ENCODE measurements at places on chromosomes 1 and 21. TPM values are rescaled to one million over a fixed set of nuclear protein-coding genes. Genes with fewer than 3 reads are reported as not detected.

The PADI2 gene
- 86.0 TPM for total RNA-seq

The FAM167B gene
- not detected for total RNA-seq

DNA sequence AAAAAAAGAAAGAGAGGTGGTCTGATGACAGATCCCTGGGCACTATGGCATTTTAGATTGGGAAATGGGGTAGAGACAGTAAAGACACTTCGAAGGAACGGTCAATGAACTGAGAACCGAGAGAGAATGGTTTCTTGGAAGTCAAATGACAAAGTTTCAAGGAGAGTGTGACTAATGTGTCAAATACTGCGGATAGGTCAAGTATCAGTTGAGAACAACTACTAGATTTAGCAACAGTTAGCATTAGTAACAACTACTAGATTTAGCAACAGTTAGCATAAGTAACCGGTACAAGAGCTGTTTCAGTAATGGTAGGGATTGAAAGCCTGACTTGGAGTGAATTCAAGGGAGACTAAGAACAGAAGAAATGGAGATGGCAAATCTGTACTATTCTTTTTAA is 35.0 kb downstream of the UROD start:
- no peak for DNase-seq

The ATXN7L2 gene
- total RNA-seq, result 0.29 TPM

The LDLRAD1 gene
- total RNA-seq, result not detected

The LRRC3 gene
- 1.7 TPM for total RNA-seq

The TMPRSS2 gene
- 554 TPM for total RNA-seq

The CREG1 gene
- 87.7 TPM for total RNA-seq

DNA sequence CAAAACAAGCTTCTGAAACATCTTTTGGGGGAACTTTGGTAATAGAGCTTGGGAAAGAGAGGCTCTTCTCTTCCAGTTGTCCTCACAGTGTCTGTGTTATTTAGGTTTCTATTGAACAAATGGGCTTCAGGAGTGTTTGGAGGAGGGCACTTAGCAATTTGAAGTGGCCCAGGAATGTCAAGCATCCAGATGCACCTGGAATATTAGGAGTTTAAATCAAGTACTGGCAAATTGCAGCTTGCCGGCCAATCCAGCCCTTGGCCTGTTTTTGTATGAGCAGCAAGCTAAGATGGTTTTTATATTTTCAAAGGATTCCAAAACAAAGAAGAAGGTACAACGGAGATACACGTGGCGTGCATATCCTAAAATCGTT is 94.7 kb downstream of the CCDC185 start:
- DNase-seq, result no peak

The CFAP74 gene
- total RNA-seq, result not detected

- DNase-seq, result peak; percentile 63
Observed at GRCh38 chr1:100188617-100189016, 10.6 kb upstream of the LRRC39 start.

DNA sequence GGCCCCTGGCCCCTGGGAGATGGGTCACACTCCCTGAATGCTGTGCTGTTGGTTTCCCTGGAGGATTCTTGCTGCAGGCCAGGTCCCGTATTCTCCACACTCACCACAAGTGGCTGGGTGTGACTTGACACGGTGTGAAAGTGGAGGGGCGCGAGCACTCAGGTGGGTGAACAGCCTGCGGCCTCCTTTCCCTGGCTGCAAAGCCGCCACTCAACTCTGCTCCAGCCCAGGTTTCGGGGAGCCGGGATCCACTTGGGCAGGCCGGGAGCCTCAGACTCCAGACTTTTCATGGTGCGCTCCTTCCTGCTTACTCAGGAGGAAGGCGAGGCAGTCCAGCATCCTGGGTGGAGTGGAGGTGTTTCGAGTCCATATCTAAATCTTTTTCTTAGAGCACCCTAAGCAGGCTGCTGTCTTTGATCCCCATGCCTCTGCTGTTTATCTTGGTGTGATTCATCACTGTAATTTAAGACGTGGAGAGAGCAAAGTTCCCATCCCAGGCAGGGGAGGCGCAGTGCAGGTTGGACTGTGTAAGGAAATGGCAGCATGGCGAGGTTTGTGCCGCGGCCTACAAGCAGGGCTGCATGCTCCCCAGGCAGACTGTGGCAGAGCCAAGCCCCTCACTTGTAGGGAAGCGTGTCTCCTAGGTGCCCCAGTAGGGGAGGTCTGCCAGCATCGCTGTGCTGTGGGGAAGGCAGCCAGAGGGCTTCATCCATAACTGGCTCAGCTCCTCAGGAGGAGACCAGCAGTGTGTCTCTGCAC is 29.6 kb downstream of the VANGL1 start:
- DNase-seq, result no peak

GRCh38 chr1:5381491-5381890 is 610.7 kb downstream of the NPHP4 start:
- no peak for DNase-seq

- DNase-seq, result no peak
Observed at GRCh38 chr1:98940722-98941079, 64.0 kb downstream of the PLPPR5 start.

DNA sequence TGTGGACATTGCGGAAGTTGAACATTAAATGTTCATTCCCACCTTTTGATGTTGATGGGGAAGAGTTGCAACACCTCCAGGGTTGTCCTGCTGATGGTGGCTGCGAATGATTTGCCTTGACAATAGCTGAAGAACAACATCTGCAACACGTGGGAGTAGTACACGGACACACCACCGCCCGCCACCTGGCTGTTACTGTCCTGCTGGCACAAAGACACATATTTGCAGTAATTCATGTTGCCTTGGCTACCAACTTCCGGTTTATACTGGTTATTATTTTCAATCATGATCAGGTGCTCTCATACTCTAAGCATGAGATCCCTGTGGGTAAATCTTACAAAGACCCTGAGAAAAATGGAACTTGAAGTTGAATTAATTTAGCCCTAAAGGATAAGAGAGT is 55.2 kb downstream of the UBR4 start:
- DNase-seq, result no peak

The NAV1 gene
- 8.2 TPM for total RNA-seq

DNA sequence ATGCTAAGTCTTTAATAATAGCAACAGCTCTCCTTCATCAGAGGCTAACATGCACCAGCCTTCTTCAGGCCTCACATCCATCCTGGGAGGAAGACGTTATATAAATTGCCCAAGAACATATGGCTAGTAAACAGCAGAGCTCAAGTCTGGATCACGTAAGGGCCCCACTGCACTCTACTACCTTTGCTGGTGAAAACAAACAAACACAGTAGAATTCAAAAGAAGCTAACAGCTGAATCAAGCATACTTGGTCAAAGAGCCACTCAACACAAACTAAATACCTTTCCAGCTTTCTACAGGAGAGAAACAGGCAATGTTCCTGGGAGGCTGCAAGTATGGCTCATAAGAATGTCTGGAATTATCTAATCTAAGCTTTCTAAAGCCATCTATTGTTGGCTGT is 66.0 kb downstream of the WLS start:
- DNase-seq, result no peak

GRCh38 chr21:38488640-38489270 is 9.5 kb downstream of the ERG start:
- no peak for DNase-seq

The ARPC5 gene
- 99.1 TPM for total RNA-seq

DNA sequence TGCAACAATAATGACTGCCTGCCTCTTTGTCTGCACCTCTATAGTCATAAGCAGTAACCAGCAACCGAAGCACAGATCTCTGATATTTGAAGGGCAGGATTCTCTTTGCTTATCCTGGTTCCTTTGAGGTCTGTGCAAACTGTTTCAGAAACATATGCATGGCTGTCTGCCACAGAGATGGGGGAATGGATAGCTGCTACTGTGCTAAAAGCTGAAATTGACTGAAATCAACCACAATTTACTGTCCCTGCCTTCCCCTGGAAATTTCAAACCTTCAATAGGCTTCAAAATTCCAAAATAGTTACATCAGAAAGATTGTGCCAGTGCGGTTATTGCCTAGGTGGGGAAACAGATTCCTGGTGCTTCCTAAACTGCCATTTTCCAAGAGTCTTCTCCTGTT is 136.8 kb upstream of the GORAB start:
- DNase-seq, result no peak

DNA sequence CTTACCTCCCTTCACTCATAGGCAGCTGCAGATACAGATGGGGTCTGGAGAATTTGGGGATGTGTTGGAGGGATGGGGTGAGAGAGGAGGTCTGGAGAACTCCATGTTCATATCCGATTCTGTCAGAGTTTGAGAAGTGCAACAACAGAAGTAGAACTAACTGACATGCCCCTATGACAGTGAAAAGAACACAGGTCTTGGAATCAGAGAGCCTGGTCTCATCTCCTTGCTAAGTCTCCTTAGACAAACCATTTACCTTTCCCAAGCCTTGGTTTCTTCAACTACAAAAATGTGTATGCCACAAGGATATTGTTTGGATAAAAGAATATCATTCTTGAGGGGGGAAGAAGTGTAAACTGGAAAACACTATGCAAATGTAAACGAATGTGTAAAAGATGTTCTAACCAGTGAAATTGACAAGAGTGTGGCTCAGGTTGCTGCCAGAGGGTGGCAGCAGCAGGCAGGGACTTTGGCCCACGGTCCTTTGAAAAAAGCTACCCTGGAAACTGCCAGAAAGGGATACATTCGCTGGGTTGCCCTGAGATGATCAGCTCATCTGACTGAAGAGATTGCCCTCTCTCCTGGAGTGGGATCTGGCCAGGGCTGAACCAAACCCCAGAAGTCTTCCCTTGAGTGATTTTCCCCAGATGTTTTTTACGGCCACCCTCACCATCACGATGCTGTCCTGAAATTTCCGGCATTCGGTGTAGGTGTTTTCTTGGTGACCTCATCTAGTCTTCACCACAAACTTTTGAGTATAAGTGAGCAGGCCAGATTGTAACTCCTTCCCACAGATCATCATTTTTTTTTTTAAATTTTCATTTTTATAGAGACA is 17.0 kb upstream of the CD2 start:
- DNase-seq, result peak; percentile 83

DNA sequence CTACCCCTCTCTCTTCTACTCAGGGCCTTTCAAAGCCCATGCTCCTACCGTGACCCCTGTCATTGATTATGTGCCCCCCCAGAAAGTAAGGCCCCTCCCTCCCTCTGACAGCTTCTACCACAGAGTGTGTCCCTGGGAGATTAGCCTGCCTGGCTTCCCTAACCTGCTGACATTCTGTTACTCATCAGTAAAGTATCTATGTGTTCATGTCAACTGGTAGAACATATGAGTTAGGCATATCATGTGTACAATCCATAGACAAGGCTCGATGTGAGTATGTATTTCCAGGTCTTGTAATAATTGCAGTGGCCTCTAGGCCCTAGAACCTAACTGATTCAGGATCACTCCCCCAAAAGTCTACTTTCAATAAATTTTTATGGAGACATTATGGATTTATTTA is 120.0 kb downstream of the GIPC2 start:
- no peak for DNase-seq

GRCh38 chr1:53559854-53560580 is 100.8 kb downstream of the DMRTB1 start:
- DNase-seq, result no peak

The FCGR2B gene
- 3.2 TPM for total RNA-seq

- DNase-seq, result no peak
Observed at GRCh38 chr1:13921190-13921589, 221.2 kb downstream of the PRDM2 start.

DNA sequence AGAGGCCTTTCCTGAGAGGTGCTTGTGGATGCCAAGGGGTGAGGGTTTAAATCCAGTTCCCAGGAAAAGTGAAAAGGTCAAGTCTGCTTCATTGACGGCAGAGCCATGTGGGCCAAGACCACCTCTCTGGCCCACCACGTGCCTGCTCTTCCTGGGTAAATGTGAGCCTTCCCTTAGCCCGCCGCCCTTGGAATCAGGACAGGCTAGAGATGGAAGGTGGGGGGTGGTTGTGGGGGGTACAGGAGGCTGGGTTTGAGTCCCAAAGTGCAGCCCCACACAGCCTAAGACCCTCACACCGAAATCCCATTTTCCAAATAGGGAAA is 104.4 kb downstream of the EPHB2 start:
- no peak for DNase-seq

GRCh38 chr1:51714374-51715019 is 97.6 kb downstream of the OSBPL9 start:
- DNase-seq, result no peak

GRCh38 chr1:206842854-206843253 is 22.6 kb upstream of the IL20 start:
- no peak for DNase-seq

The JAM2 gene
- total RNA-seq, result 18.4 TPM

DNA sequence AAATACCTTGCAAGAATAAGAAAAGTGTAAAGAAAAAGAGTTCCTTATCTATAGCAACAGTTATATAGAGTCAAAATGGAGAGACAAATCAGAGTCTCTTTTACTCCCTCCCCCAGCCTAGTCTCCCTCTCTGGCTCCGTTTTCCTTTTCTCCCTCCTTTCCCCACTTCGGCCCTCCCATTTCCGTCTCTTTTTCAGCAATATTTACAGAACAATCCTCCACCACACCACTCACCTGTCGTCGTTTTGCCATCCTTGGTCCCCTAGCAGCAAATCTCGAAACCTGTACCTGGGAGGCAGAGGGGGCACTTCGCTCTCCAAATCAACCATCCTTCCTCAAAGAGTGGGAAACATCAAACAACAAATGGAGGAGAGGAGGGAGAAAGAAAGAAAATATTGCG is 259 bp downstream of the KCNT2 start:
- DNase-seq, result no peak

Data from stomach (tissue), 19 donors.